ENCODE measurements at places on chromosomes 5 and 9.

- DNase-seq = peak; percentile 24
Observed at GRCh38 chr9:79884546-79884945, 312.8 kb downstream of the TLE4 start.

- DNase-seq = no peak
Observed at GRCh38 chr9:120894321-120895148, 17.5 kb upstream of the PHF19 start.

- DNase-seq = no peak
Observed at GRCh38 chr5:135114759-135115158, 80.7 kb upstream of the PITX1 start.

DNA sequence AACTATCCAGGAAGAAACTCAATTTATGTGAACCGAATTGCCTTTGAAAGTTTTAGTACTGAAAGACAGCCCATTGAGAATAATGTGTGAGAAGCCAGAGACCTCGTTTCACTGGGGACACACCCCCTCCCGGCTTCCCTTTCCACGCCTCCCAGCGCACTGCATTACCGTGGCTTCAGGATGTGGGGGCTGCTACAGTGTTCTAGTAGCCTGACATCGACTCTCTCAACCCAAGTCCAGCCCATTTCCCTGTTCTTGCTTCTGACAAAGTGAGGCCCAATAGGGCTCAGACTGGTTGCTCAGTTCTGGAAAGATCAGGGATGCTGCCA, 3.5 kb downstream of the PAX5 start:
- DNase-seq = no peak

GRCh38 chr5:172114875-172115422, 73.1 kb downstream of the STK10 start:
- DNase-seq = peak; percentile 56
